ENCODE measurements at places on chromosomes 2 and 18.

GRCh38 chr18:58687871-58688308 is 16.6 kb downstream of the MALT1 start:
- peak; percentile 32 for DNase-seq

DNA sequence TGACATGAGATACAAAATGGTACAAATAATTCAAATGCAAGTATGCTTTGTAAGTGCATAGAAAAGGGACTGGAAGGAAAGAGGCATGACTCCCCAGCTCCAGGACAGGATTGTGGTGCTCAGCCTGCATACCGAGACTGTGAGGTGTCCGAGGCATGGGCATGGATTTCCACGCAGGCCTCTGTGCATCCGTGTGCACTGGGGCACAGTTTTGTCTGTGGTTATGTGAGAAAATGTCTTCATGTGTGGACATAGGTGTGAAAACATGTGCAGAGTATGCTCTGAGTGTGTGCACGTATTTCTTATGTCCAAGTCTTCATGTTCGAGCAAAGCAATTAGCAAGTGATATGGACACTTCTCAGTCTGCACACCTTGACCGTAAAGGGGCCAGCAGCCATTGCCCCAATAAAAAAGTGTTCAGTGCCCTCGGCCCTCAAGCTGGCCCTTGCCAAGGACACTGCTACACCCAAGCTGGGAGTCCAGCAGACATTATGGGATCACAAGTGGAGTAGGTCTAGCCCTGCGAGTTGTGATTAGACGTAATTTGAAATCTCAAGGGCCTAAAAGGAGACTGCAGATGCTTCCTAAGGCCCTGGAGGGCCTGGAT is 120.7 kb downstream of the CYP26B1 start:
- DNase-seq, result no peak

GRCh38 chr2:23447405-23447804 is 62.4 kb downstream of the KLHL29 start:
- no peak for DNase-seq

DNA sequence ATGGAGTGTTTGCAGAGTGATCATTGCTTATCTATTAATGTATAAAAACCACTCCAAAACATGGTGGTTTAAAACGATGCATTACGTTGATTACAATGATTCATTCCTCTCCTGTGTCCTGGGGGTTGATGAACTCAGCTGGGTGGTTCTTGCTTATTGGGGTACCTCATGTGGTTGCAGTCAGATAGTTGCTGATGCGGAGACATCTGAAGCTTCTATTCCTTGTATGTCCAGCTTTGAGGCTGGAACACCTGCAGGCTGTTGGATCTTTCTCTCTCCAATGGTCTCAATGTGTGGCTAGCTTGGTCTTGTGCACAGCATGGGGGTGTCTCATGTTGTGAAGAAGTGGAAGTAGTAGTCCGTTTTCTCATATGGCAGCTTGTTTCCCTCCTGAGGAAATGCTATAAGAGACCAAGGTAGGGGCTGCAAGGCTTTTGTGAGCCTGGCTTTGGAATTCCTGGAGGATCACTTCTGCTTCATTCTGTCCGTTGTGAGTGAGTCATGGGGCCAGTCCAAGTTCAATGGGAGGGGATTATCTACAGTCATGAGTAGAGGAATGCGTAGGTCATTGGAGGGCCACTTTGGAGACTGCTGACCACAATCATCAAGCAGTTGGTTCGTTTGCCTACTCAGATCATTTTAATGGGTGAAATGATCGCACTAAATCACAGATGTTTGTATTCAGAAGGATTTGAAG is 601.0 kb downstream of the SLC4A3 start:
- DNase-seq, result no peak

DNA sequence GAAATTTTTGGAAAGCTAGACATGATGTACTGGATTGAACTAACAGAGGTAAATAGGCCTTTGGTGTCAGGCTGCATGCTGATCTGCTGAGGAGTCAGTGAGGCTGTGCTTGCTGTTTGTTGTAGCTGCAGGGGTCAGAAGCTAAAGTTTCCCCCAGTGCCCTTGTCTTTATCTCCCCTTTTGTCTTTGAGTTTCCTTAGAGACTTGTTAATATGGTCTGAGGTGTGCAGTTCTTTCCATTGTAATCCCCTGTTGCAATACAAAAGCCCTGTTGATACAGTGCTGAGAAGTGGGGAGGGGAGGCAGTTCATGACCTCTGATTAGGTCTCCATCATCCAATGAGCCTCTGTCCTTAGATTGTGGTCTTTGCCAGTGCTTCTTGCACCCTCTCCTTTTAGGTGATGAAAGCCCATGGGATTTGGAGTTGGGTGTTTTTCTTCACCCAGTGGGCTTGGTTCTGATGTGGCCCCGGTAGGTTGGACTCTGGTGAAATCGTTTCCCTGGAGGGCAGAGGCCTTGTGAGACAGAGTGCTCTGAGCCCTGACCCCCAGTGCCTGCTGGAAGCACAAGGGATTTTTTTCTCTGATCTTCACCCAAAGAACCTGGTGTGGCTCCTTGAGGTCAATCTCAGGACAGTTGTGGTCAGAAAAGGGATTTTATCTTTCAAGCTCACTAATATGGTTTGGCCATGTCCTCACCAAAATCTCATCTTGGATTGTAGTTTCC is 163.1 kb downstream of the TMEM18 start:
- DNase-seq, result no peak

DNA sequence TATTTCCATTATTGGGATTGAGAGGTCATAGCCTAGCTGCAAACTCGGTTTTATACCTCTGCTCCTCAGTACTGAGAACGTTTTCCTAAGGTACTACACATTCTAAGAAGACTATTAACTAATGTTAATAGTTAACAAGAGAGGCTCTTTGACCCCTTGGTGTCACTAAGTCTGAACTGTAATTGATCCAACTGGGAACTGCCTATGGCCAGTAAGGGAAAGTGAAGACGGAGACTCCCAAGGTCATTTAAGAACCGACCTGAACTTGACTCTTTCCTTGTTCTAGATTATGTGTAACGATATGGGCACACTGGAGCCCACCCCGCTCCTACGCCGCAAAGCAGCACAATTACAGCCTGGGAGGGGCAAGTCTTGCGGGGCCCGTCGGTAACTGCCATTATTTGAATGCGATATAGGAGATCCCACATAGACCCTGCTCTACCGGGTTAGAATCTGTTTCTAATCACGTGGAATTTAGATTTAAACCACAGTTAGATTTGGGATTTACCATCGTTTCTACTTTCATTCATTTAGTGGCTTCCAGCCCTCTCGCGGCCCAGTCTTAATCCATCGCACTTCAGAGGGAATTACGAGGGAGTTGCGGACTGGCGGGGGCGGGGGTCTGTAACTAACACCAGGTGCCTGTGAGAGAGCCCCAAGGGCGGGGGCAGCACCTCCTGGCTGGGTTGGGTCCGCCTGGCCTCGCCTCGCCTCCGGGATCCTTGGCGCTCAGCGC is 84.1 kb upstream of the EPB41L3 start:
- no peak for DNase-seq

- DNase-seq, result no peak
These were observed 50.3 kb downstream of the SH2D6 start for GRCh38 chr2:85468704-85469349.

- DNase-seq, result no peak
These were observed 81.9 kb upstream of the VWC2L start for GRCh38 chr2:214328941-214329340.

DNA sequence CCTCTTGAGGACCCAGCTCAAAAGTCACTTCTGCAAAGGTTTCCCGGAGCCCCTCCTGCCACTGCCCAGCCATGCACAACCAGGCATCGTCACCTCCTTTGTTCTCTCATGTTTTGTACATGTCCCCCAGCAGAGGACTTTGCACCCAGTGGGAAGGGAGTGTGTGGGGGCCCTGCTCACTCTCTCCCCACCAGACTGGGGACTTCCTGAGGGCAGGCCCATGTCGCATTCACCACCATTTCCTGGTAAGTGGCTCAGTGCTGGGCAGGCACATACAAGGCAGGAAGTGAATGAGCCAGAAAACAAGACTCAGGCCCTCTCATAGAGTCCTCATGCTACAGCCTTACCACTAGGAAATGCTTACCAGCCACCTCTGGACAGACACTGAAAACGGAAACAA is 18.9 kb downstream of the MRPL35 start:
- DNase-seq, result no peak

GRCh38 chr2:205895981-205896655 is 189.9 kb downstream of the INO80D start:
- no peak for DNase-seq

- no peak for DNase-seq
These were observed 112.1 kb downstream of the MBD2 start for GRCh38 chr18:54112356-54112755.

DNA sequence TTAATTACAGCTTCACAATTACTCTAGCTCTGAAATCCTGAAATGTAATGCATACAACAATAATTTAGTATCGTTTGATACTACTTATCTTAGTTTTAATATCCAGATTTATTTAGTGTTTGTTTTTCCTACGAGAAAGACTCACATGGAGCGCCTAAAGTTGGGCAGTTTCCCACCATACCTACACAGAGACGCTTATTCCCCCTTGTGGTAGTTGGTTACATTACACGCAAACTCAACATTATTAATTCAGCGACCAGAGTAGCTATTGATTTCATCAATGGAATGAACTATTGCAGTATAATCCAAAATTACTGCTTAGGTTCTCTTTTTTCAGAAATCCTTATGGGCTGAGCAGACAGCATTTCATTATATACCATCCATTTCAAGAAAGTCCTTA is 164.0 kb upstream of the REG3G start:
- DNase-seq, result no peak

- DNase-seq, result peak; percentile 82
These were observed 5.1 kb downstream of the FECH start for GRCh38 chr18:57581301-57581934.

- DNase-seq, result peak; percentile 52
These were observed 246.1 kb downstream of the BCL2 start for GRCh38 chr18:63073481-63073880.

All from hematopoietic multipotent progenitor cell (in vitro differentiated cells).